ENCODE measurements at places on chromosomes 16 and 17. TPM values are rescaled to one million over a fixed set of nuclear protein-coding genes. Genes with fewer than 3 reads are reported as not detected.

SOST gene
- not detected for total RNA-seq

PIRT gene
- not detected for total RNA-seq

OTOP2 gene
- total RNA-seq: not detected

ASGR1 gene
- total RNA-seq: 28.8 TPM

DLX3 gene
- not detected for total RNA-seq

ABCA10 gene
- total RNA-seq: 0.22 TPM

SLC6A2 gene
- not detected for total RNA-seq

GCGR gene
- total RNA-seq: not detected

MBTD1 gene
- 12.1 TPM for total RNA-seq

IFT20 gene
- total RNA-seq: 43.3 TPM

WNT9B gene
- total RNA-seq: not detected

CDH15 gene
- under 0.01 TPM for total RNA-seq

GRAP gene
- total RNA-seq: 267 TPM

ADCY7 gene
- total RNA-seq: 4.8 TPM

TMEM238L gene
- not detected for total RNA-seq

DNA sequence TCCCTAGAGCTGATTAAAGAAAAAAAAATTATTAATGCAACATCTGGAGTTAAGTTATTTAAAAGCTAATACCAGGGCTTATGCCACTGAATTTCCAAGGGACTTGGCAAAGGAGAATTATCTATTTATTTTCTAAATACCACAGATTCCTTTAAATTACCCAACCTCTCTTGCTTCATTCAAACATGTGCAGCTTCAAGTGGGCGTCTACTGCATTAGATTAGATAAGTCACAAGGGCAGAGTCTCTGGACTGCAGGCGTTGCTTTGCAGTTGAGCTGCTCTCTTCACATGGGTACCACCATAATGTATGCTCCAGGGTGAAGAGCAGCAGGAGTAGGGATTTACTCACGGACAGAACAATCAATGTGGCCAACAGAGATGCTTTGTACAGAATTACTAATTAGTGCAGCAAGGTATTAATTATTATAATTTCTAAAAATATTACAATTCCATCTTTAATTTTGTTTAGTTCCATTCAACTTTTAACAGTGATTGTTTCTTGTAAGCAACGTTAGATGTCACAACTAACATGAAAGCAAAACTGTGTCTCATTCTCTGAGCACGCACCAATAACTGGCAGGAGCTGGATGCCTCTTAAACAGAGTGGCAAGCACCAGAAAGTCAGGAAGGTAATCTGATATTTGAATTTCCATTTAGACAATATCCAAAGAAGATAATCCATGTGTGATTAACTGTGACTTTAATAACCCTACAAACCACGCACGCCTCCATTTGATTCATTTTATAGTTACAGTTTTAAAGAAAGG is 214.2 kb downstream of the STX8 start:
- DNase-seq: no peak

DNA sequence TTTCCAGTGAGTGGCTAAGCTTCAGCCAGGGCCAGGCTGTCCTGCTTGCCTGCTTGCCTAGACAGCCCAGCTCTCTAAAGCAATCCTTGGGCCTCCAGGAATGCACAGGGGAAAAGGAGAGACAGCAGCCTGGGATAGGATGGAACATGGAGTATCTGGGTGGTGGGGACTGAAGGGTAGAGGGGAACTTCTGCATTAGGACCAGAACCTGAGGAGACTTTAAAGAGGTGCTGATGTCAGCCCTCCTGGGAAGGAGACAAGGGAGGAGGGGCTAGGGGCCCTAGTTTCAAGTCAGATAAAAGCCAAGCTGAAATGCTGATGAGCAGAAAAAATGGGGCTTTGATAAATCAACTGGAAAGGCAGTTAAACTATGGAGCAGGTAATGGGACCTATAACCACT is 1.8 kb downstream of the HOXB7 start:
- DNase-seq: no peak

GRCh38 chr17:36721560-36722120 is 120.3 kb downstream of the MRM1 start:
- DNase-seq: no peak

DNA sequence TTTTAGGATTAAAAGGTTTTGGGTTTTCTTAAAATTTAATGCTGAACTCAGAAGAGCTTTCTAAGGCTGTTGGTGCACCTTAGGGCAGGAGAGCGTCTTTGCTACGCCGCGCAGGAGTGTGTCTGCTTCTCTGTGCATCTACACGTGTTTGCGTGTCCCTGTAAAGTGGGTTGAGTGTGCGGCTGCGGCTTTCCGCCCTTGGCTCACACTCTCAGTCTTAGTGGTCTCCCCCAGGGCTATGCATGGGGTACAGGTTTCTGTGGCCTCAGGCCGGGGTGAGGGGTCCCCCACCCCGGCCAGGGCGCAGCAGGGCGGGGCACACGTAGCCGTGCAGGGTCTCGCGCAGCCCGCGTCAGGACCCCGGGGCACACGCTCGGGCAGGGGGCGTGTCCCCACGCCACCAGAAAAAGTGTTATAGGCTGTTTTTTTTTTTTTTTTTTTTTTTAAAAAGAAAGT is 727 bp upstream of the TENT4B start:
- peak; percentile 26 for DNase-seq

DNA sequence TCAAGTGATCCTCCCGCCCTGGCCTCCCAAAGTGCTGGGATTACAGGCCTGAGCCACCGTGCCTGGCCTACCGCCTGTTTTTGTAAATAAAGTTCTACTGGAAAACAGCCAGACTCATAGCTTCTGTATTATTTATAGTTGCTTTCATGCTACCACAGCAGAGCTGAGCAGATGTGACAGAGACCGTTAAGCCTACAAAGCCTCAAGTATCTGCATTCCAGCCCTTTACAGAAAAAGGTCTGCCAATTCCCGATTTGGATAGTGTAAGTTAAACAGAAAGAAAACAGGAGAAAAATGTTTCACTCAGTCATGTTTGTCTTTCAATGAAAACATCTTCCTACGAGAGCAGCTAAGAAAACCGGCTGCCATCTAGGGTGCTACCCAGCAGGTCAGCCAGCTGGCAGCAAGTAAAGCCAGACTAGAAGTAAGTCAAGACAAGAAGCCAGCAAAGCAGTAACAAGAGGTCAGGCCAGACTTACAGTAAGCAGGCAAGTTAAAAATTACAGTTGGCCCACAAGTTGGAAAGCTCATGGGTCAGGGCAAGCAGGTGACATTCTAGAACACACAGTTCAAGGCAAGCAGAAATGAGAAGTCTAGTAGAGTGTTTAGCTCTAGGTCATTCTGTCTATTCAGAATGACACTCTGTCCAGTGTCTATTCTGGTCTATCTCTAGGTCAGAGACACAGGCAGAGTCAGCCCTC is 17.7 kb downstream of the NCBP3 start:
- no peak for DNase-seq

- DNase-seq: no peak
These were observed 33.9 kb downstream of the ZNF652 start for GRCh38 chr17:49327835-49328784.

DNA sequence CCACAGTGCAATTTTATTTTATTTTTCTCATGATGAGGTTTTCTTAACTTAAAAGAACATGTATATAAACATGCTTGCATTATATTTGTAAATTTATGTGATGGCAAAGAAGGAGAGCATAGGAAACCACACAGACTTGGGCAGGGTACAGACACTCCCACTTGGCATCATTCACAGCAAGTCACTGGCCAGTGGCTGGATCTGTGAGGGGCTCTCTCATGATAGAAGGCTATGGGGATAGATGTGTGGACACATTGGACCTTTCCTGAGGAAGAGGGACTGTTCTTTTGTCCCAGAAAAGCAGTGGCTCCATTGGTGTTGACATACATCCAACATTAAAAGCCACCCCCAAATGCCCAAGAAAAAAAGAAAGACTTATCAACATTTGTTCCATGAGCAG is 12.3 kb upstream of the EFCAB13 start:
- DNase-seq: no peak

GRCh38 chr16:61002479-61003204 is 1033.6 kb downstream of the CDH8 start:
- no peak for DNase-seq

DNA sequence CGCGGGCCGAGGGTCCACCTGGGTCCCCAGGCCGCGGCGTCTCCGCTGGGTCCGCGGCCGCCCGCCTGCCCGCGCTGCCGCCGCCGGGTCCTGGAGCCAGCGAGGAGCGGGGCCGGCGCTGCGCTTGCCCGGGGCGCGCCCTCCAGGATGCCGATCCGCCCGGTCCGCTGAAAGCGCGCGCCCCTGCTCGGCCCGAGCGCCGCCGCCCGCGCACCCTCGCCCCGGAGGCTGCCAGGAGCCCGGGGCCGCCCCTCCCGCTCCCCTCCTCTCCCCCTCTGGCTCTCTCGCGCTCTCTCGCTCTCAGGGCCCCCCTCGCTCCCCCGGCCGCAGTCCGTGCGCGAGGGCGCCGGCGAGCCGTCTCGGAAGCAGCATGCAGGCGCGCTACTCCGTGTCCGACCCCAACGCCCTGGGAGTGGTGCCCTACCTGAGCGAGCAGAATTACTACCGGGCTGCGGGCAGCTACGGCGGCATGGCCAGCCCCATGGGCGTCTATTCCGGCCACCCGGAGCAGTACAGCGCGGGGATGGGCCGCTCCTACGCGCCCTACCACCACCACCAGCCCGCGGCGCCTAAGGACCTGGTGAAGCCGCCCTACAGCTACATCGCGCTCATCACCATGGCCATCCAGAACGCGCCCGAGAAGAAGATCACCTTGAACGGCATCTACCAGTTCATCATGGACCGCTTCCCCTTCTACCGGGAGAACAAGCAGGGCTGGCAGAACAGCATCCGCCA is 504 bp downstream of the FOXC2 start:
- DNase-seq: peak; percentile 86

- DNase-seq: no peak
These were observed 151.9 kb downstream of the MSI2 start for GRCh38 chr17:57408071-57408811.

GRCh38 chr17:35129973-35130351 is 8.5 kb downstream of the FNDC8 start:
- no peak for DNase-seq

DNA sequence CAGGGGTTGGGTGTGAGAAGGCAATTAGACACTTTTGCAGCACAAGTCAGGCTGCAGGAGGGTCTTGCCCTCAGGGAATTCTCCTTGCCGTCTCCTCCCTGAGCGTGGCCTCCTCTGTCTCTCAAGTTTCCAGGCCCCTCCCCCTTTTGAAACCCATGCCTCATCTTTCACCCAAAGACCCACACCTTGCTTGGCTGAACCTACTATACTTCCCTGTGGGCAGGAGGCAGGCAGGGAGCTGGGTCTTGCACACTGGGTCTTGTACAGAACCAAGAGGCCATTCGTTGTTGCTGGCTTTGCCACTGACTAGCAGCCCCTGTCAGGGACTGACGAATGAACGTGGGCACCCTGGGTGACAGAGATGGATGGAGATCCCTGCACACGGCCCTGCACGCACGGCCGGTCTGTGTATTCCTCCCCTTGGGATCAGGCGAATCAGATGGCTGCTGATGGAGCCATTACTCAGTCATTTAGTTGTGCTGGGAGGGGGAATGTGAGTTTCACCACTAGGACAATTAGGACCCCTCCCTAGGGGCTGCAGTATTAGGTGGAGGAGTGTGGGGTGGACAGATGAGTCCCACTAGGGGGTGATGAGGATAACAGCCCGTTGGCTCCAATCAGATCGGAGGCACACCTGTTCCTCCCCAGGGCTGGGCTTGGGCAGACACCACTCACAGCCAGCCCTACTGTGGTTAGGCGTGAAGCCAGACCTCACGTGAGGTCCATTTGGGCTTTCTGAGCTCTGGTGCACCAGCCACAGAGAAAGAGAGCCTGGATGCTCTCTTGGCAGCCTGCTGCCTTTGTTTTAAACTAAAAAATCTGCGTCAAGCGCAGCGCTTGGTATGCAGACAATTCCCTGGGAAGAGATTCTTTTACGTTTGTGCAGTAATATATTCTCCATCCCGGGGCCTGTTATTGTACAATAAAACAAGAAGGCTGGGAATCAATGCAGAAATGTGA is 167.7 kb upstream of the WSCD1 start:
- no peak for DNase-seq

GRCh38 chr17:56587298-56587697 is 6.2 kb upstream of the NOG start:
- DNase-seq: no peak

DNA sequence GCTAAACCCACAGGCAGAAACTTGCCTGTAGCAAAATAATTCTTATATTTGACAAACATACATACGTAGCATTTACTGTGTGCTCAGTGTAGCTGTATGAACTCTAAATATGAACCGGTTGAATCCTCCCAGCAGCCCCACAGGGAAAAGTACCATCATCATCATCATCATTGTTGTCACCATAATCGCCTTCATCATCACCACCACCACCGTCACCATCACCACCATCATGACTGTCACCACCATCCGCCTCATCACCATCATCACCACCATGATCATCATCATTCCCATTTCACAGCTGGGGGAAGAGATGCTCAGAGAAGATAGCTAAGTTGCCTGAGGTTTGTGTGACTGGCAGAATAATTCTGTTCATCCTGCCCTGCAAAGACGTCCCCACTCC is 81.7 kb downstream of the IRF8 start:
- DNase-seq: no peak

GRCh38 chr16:6913566-6913965 is 419.1 kb upstream of the RBFOX1 start:
- no peak for DNase-seq

- DNase-seq: no peak
These were observed 96.6 kb downstream of the KIF2B start for GRCh38 chr17:53919356-53919755.

DNA sequence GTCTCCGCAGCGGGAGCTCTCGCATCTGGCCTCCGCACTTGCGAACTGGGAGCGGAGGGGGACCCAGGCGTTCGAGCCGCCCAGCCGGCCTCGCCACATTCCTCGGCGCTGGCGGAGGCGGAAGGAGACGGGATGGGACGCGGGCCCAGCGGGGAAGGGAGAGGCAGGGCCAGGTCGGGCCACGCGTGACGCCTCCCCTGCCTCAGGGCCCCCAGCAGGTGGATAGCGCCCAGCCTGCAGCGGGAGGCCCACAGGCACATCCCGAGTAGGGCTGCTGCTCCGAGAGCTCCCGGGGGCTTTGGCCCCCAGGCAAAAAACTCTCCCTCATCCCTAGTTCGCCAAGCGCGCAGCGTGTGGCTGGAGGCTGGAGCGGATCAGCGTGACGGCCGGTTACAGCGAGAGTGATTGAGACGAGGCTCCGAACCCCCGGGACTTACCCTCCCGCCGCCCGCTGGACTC is 800 bp downstream of the PLEKHH3 start:
- DNase-seq: peak; percentile 61

DNA sequence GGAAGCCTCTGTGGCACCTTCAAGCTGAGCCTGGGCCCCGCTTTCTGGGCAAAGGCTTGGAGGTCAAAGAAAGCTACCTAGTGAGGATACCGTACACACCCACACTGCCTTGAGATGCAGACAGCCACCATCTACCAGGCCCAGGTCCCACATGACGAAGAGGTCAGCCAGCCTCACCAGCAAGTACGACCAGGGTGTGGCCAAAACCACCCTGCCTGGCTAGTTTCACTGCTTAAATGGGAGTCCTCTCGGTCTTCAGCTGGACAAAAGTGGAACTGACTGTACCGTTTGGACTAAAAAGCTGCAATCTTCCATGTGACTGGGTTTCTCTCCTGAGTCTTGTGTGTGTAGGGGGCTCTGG is 21.6 kb downstream of the VASN start:
- DNase-seq: no peak
